Fibroblast of skin of abdomen (primary cell): ENCODE measurements at places on chromosomes 2 and 18.

GRCh38 chr18:40292985-40293710 is 1661.9 kb upstream of the PIK3C3 start:
- DNase-seq = peak; percentile 5

GRCh38 chr2:223081789-223082188 is 29.8 kb downstream of the KCNE4 start:
- peak; percentile 46 for DNase-seq

GRCh38 chr18:26459340-26459739 is 89.0 kb downstream of the KCTD1 start:
- no peak for DNase-seq

- peak; percentile 53 for DNase-seq
Observed at GRCh38 chr2:70964596-70965386, 13.6 kb upstream of the ANKRD53 start.

DNA sequence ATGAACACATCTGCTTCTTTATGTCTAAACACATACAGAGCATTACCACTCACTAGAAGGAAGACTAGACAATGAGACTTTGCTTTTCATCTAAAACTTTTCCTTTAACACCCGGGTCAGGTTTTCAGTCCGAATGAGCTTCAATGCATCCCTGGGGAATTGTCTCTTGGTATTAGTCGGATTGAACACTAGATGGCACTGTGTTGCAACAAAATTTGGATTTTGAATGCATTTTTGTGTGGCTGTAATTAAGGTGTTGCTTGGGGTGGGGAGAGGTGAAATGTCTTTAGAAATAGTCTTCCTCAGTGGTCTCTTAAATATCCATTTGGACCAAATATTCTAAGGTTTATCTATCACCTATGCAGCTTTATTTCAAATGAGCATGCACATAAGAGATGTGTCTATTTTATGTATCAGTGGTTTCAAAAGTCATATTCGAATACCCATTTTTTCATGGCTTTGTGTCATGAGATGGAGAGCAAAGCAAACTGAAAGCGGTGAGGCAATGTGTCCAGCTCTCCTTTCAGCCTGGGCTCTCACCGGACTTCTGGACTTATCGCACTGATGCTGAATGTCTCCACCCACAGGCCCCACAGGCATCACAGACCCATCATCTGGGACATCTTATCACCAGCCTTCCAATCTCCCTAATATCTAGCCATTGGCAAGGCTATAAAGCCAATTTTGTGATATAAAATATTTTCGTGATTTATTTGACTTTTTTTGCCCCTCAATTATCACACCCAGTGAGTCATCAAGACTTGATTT is 510.3 kb downstream of the RNF144A start:
- DNase-seq = peak; percentile 70

GRCh38 chr2:187054501-187055319 is 205.7 kb upstream of the ZSWIM2 start:
- DNase-seq = no peak

DNA sequence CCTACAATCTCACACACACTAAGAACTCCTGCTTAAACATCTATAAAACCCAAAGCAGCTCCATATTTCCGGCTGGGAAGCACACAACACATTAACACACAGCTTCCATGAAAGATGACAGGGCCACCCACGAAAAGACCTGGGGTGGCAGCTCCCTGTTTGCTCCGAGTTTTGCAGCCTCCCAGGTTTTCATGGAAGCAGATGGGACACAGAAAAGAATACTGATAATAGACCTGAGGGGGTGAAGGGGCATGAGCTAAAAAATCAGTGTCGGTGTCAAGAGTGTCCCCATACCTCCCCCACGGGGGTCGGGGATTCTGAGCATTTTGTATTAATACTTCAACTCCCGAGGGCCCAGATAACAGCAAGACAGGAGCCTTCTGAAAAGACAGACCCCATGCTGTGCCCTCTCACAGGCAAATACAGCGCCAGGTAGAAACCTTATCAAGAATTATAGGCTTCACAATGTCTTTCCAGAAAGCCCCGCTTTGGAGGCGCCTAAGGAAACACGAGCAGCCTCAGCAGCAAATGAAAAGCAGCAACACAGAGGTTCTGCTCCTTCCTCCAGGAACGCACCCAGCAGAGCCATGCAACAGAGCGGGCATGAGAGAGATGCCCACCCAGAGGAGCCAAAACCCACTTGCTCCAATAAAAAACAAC is 50.5 kb downstream of the ZNF516 start:
- DNase-seq = no peak

DNA sequence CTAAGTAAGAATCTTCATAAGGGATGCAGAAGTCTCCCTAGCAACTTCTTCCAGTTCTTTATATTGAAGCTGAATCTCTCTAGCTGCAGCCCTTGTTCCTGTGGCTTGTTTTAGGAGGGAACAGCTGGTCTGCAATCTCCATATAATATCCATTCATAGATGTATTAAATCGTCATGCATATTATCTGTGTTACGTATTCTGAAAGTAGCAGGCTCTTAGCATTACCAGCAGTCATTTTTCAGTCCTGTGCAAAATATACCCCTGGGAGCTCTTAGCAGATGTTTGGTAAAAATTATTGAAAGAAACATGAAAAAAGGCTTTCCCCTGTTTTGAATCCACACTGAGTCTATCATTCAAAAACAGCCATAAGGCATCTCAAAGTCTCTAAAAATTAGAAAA is 385.3 kb downstream of the IRS1 start:
- DNase-seq = peak; percentile 54

DNA sequence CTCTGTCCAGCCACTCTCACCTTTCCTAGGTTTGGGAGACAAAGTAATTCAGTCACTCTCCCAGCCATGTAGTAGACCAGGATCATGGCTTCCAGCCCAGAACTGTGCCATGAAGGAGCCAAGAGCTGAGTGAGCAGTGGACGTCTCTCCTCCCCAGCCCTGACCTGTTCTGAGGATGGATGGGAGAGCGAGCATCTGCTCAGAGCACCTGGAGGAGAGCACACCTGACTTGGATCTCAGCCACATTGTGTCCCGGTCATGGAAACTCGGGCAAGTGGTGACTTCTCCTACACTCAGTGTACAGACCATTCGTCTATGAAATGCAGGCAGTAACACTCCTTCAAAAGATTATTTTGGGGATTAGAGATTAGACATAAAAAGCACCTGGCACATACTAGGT is 299.7 kb downstream of the TNS1 start:
- no peak for DNase-seq
